ENCODE measurements at places on chromosomes 13 and 19.

- no peak for ATAC-seq
Measured at GRCh38 chr13:66214467-66214866, 1015.7 kb downstream of the PCDH9 start.

GRCh38 chr13:30520571-30520970 lies 54.8 kb upstream of the HMGB1 start:
- ATAC-seq = no peak

DNA sequence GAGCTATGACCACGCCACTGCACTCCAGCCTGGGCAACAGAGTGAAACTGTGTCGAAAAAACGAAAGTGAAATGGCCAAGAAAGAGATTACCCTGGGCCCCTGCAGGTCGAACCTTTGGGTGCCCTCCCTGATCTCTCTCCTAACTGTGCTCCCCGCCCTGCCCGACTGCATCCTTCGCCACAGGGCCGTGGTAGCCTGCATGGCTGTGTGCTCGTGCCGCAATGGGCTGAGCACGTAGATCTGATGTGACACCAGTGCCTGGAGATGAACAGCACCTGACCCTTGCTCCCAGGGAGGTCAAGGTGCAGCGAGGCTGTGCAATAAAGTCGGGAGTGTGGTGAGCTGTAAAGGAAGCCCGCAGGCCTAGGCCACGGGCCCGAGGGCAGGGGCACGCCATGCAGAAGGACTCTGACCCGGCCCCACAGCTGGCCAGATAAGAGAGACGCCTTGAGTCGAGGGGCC lies 60.2 kb downstream of the PEX11G start:
- ATAC-seq = no peak

DNA sequence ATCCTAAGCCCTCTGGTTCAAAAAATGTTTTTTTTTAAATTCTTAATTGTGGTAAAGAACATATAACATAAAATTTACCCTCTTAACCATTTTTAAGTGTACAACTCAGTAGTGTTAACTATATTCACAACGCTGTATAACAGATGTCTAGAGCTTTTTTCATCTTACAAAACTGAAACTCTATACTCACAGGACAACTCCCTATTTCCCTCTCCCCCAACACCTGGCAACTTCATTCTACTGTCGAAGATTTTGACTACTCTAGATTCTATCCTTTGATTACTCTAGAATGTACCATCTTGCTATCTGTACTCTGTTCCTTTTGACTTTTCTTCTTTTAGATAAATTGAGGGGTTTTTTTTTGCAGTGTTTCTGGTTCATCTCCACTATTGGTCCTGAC lies 200.4 kb downstream of the KLF12 start:
- ATAC-seq = no peak

DNA sequence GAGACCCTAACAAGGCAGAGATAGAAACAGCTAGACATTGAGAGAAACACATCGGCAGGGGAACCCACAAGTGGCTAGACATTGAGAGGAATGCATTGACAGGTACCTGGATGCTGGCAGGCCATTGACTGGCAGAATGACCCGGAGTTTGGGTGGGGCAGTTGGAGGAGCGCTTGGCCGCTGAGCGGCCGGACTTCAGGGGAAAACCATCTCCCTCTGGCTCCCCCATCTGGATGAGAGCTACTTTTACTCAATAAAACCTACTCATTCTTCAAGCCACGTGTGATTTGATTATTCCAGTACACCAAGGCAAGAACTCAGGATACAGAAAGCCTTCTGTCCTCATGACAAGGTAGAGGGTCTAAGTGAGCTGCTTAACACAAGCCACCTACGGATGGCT lies 473.4 kb downstream of the SLITRK5 start:
- no peak for ATAC-seq

- no peak for ATAC-seq
Measured at GRCh38 chr13:103386341-103386740, 320.1 kb upstream of the SLC10A2 start.

DNA sequence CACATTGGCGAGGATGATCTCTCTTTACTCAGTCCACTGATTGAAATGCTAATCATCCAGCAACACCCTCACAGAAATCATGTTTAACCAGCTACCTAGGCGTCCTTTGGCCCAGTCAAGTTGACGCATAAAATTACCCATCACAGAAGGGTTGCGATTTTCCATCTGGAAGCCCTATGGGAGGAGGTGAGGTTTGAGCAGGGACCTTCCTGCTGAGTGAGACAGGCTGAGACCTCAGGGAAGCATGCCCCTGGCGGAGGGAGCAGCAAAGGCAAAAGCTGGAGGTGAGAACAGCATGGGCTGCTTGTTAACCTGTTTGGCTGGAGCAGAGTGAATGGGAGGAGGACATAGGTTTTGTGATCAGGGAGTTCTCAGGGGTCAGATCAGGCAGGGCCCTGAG lies 7.3 kb downstream of the TTC9B start:
- ATAC-seq = no peak

GRCh38 chr13:98664924-98665637 lies 87.4 kb downstream of the SLC15A1 start:
- ATAC-seq = no peak

DNA sequence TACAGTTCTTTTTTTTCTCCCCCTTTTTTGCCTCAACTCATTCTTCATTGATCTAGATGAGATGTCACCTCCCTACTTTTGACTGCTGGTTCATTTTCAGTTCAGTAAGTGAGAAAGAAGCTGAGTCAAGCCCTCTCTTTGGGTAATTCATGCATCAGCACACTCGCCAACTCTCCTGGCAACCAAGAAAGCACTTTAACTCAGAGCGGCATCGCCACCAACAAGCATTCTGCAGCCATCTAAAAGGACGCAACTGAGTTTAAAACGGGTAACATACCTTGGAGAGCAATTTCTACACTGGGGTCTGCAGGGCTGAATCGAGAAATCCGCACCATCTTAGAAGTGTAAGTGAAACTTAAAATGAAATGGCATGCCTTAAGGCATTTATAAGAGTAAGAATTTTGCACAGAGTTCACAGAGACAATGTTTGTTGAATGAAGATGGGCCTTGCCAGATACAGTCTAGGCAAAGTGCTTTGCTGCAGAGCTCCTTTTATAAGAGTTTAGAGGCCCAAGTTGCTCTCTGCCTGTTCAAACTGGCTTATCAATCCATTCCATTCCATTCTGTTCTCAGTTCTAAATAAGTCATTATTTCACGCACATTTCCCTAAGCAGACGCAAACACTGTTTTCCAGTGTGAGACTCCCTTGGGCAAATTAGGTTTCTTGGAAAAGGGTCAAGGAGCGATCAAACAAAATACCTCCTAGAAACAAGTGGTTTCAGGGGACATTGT lies 338.0 kb downstream of the ENOX1 start:
- no peak for ATAC-seq

GRCh38 chr13:113009743-113010509 lies 40.9 kb downstream of the MCF2L start:
- peak; percentile 48 for ATAC-seq

GRCh38 chr19:45739498-45740439 lies 6.5 kb downstream of the MEIOSIN start:
- peak; percentile 32 for ATAC-seq

GRCh38 chr13:41668130-41668757 lies 210.9 kb downstream of the RGCC start:
- ATAC-seq = peak; percentile 74

GRCh38 chr13:21879263-21879914 lies 208.5 kb downstream of the FGF9 start:
- ATAC-seq = no peak

GRCh38 chr19:8004723-8005513 lies 523 bp downstream of the ELAVL1 start:
- ATAC-seq = peak; percentile 44

DNA sequence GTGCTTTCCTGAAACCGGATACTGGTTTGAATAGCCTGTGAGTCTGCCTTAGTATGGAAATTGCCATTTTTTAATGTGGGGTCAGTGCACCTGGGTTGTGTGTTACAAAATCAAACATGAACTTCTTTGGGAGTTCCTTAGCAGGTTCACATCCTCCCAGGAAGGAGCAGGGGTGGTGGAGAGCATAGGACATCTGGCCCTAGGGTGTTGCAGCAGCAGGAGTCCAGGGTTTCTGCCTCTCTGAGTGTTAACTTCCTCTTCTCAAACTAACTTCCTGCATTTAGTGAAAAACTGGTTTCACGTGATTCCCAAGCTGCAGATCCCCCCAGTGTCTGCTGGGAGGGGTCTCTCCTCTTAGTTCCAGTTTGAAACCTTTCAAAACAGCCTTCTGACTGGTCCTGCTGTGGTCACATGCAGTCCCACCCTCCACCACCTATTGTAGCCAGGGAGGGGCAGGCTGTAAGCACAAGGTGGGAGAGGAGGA lies 7.2 kb downstream of the RNASEH2B start:
- ATAC-seq = no peak

GRCh38 chr13:46844431-46844830 lies 47.5 kb upstream of the ESD start:
- ATAC-seq = no peak

- ATAC-seq = no peak
Measured at GRCh38 chr13:77565635-77566034, 30.1 kb downstream of the SCEL start.

DNA sequence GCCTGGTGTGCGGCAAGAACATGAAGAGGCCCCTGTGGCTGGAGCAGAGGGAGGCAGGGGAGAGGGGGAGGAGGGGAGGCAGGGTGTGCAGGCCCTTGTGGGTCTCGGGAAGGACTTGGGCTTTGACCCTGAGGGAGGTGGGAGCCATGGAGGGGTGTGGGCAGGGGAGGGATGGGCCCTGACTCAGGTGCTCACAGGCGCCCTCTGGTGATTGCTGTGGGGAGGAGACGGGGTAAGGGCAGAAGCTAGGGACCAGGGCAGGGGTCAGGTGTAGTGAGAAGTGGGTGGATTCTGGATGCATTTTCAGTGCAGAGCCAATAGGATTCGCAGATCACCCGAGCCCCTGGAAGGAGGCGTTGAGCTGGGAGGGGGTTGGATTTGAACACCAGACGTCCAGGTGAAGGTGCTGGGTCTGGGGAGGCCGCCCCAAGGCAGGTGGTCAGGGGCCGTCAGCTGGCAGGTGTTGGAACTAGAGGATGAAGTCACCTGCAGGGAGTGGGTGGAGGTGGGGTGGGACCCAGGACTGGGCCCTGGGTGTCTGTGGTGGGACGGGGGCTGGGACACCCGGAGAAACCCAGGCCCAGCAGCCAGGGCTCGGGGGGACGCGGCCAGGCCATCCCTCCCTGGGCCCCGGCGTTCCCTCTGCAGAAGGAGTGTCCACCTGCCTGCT lies 185.4 kb downstream of the KDM4B start:
- peak; percentile 33 for ATAC-seq

- no peak for ATAC-seq
Measured at GRCh38 chr13:94315188-94315587, 164.3 kb downstream of the DCT start.

- ATAC-seq = peak; percentile 69
Measured at GRCh38 chr13:47859165-47859564, 141.9 kb downstream of the SUCLA2 start.

GRCh38 chr19:10230861-10231611 lies at the start of gene S1PR2:
TSS of gene S1PR2 (minus strand) at chr19:10231331. CDS start at chr19:10224905, 6,426 bp downstream.
- ATAC-seq = peak; percentile 68

DNA sequence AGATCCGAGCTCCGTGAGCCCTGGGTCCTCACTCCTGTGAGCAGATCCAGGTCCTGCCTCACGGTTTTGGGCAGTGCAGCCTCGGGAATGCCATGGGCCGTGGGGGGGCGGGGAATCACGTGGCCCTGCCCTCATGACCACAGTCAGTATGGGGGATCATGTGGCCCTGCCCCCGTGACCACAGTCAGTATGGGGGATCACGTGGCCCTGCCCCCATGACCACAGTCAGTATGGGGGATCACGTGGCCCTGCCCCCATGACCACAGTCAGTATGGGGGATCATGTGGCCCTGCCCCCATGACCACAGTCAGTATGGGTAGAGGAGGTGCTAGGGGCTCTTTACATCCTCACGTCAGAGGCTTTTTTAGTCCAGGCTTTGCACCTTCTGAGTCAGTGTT lies 64.3 kb upstream of the F7 start:
- no peak for ATAC-seq

DNA sequence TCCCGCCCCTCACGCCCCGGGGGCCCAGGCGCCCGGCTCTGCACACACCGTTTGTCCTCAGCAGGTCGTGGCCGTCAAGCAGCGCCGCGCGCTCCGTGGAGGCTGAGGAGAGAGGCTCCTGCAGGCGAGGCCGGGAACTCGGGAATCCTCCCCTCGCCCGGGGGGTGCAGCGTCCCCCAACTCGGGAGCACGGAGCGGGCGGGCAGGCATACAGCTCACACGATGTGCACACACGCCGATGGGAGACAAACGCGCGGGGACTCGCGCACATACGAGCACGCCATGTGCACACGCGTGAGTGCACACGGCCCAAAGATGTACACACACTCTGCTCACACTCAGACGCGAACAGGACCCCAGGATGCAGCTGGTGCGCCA lies 703 bp downstream of the CLEC4G start:
- ATAC-seq = no peak

DNA sequence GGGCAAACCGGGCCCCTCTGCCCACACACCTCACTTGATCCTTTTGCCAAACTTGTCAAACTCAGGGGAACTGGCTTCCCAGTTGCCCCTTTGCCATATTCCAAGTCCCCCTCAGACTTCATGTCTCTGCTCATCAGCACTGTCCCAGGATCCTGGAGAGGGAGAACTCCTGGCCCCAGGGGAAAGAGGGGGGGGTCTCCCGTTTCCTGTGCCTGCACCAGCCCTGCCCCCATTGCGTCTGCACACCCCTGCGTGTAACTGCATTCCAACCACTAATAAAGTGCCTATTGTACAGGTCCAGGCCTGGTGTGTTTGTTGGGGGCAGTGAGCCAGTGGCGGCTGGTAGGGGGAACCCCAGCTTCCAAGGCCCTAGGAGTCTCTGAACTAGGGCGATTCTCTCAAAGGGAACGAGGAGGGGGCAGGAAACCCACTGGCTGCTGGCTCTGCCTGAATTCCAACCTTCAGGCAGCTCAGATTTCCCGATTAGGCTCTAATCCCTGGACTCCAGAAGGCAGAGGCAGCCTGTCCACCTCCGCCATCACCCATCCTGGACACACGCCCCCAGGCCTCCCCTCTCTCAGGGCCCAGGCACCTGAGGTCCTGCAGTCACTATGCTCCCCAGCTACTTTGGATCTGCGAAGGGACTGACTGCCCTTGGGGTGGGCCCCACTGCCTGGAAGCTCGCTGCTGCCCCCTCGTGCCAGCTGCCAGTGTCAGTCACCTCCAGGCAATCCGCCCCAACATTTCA lies 9.7 kb upstream of the ILF3 start:
- peak; percentile 82 for ATAC-seq

DNA sequence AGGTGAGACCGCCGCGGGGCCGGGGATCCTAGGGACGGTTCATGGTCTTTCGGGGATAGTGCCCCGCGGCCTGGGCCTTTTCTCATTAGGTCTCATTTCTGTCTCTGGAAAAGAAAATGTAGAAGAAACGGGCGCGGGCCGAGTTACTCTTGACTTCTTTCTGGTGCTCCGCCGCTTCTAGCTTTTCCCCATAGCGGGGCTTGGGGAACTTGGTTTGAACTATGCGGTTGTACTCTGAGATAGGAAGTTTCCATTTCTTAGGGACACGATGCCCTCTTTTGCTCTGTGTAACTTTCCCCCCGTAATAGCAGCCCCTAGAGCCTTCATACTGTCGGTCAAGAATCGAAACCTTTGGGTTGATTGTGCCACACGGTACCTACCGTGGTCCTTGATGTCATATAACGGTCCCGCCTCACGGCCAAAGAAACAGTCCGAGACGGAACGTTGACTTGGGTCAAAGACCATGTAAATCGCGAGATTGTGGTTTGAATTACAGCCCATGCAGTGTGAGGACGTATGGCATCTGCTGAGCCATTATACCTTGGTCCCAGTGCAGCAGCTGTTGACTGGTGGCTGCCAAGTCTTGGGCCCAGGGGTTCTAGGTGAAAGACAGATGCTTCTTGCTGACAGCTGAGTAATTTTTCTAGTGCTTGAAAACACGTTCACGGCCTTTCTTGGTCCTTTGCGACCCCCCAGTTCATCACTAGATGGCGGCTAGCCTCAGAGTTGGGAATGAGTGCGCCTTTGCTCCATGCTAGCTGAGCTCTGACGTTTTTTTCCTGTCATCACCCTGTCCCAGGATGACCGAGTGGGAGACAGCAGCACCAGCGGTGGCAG lies 487 bp downstream of the RPS5 start:
- ATAC-seq = peak; percentile 3

All from motor neuron (in vitro differentiated cells).